ENCODE measurements at places on chromosomes 16 and 17. TPM values are rescaled to one million over a fixed set of nuclear protein-coding genes. Genes with fewer than 3 reads are reported as not detected.

Gene CDK12
- 88.5 TPM for total RNA-seq

- no peak for DNase-seq
Measured at GRCh38 chr17:18921485-18921884, 30.5 kb upstream of the SLC5A10 start.

DNA sequence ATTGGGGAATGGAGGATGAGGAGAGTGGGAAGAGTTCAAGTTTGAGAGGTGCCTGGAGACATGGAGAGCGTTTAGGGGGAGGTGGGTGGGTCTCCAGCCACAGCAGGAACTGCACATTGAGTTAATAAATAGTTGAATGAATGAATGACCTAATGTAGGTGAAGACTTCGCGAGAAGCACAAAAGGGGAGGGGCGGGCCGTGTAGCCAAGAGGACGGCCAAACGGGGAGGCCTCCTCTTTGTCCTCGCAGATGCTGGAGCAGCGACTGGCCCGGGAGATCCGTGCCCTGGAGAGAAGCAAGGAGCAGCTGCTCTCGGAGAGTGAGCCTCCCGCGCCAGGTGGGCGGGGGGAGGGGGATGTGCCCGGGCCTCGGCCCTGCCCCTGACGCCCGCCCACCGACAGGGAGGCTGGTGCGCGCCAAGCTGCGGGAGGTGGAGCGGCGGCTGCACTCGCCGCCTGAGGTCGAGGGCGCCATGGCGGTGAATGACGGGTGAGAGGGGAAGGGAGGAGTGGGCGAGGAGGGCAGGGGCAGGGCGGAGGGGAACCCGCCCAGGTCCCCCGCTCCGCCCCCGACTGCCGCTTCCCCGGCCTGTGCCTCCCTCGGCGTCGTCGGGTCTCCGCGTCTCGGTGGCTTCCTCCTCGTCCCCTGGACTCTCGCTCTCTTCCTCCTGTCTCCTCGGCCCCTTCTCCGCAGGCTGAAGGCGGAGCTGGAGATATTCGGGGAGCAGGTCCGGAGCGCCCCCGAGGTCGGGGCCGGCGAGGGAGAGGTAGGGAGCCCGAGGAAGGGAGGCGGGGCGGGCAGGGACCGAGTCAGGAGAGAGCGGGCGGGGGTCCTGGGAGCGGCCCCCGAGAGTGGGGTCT, 12.9 kb downstream of the SYCE1L start:
- peak; percentile 76 for DNase-seq

Gene NHLRC4
- total RNA-seq, result 0.33 TPM

DNA sequence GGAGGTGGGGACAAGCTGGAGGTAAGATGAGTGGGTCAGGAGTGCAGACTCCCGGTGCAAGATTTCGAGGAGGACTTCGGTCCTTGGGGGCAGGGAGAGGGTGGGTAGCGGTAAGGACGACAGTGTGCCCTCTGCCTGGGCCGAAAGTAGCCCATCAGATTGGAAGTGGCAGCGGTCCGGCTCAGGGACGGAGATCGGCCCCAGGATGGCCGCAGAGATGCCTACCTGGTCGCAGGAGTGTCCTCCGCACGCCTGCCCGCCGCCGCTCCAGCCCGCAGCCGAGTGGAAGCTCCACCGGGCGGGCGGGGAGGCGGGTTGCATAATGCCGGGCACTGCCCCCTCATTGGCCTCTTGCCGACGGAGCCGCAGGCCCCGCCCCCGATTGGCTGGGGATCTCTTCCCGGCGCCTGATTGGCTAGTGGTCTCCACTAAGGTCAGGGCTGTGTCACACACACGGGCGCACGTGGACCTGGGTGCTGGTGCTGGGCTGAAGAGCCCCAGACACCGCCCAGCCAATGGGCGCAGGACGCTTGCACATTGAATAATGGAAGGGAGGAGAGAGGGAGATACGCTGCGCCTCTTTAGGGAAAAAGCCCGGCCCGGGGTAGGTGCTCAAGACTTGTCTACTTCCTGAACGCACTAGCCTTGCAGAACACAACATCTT, at the start of gene PER1:
Gene PER1, minus strand, starts transcription at position 293 of the 664 bp plus-strand sequence. CDS start 1,698 bp downstream, outside the sequence.
- peak; percentile 94 for DNase-seq

Gene MSI2
- total RNA-seq, result 126 TPM

- DNase-seq, result no peak
Measured at GRCh38 chr17:40103688-40104087, 3.3 kb upstream of the NR1D1 start.

Gene KCNH4
- 2.5 TPM for total RNA-seq

DNA sequence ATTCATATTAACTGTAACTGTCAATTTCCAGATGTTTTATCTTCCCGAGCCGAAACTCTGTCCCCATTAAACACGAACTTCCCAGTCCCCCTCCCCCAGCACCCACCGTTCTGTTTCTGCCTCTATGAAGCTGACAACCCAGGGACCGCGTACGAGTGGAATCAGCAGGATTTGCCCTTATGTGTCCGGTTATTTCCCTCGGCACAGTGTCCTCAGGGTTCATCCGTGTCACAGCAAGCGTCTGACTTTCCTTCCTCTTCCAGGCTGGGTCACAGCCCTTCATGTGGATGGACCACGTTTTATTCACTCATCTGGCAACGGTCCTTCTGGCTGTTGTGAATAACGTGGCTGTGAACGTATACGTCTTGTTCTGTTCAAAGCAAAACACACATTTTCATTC, 31.3 kb downstream of the METRNL start:
- no peak for DNase-seq

DNA sequence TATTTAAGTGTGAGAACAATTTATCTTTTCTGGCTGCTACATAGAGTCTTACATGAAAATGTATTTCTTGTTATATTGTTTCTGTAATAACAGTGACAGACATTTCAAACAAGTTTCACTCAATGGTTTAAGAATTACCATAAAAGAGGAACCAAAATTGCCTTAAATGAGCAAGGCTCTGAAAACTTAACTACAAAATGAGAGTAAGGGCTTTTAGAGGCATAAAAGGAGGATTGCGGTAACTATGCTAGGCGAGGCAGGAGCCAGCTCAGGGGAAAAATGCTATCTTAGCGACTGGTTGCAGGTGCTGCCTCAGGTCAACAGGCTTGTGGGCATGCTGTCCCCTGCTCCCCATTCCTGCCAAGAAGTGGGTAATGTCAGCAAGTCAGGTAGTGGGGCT, 81.7 kb upstream of the MSI2 start:
- no peak for DNase-seq

GRCh38 chr17:64608571-64608981, 53.5 kb downstream of the SMURF2 start:
- no peak for DNase-seq

Gene C1QTNF8
- not detected for total RNA-seq

DNA sequence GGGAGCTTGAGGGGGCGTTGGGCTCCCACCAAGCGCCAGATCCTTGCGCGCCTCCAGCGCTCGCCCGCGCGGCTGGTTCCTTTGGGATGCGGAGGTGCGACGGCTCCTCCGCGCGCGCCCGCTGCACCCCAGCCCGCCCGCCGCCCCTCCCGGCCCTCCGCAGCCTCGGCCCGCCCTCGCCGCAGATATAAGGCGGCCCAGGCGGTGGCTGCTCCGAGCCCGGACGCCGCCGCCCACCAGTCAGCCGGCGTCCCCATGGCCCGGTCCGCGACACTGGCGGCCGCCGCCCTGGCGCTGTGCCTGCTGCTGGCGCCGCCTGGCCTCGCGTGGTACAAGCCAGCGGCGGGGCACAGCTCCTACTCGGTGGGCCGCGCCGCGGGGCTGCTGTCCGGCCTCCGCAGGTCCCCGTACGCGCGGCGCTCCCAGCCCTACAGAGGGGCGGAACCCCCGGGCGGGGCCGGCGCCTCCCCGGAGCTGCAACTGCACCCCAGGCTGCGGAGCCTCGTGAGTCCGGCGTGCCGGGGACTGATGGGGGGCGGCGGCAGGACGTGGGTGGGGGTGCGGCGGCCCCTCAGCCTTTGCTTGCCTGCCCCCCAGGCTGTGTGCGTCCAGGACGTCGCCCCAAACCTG, at the start of gene NPB:
Gene NPB, plus strand, starts transcription at position 216 of the 630 bp plus-strand sequence. Its CDS starts 40 bp downstream, at position 256.
- no peak for DNase-seq

GRCh38 chr16:52929478-52930400, 123.0 kb downstream of the CHD9NB start:
- DNase-seq, result no peak

Gene MAPT
- 0.14 TPM for total RNA-seq

DNA sequence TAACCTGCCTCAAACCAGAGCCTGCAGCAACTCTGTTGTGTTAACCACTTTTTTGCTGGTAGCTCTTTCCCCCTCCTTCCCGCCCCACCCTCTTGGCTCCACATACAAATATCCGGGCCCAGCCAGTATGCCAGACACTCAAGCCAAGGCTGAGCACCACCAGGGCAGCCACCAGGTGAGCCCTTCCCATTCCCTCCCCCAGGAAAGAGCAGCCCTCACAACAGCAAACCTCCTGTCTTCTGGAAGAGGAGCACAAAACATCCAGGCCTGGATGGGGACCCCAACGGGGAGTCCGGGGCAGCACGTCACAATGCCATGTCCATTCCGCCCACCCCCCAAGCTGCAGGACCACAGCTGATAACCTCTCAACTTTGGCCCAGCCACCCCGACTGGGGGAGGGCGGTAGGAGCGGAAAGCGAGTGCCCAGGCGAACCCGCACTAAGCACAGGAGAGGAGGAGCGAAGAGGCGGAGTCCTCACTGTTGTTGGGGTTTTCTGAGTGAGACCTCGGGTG, 757 bp downstream of the ORMDL3 start:
- peak; percentile 80 for DNase-seq

DNA sequence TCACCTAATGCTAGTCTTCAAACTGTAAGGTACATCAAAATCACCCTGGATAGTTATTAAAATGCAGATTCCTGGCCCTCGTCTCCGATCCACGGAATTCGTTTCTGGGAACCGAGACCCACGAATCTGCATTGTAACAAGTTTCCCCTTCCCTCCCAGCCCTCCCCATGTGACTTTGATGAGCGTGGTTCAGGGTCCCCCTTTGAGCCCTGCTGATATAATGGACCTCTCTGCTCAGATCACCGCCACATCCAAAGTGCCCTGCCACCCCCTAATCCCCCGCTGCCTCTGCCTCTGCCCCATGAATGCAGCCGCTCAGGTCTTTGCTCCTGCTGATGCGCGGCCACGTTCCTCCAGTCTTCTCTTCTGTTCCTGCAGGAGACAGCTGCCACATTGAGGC, 283.1 kb downstream of the SNX29 start:
- DNase-seq, result no peak

- no peak for DNase-seq
Measured at GRCh38 chr16:170788-171187, 1.9 kb upstream of the HBA2 start.

DNA sequence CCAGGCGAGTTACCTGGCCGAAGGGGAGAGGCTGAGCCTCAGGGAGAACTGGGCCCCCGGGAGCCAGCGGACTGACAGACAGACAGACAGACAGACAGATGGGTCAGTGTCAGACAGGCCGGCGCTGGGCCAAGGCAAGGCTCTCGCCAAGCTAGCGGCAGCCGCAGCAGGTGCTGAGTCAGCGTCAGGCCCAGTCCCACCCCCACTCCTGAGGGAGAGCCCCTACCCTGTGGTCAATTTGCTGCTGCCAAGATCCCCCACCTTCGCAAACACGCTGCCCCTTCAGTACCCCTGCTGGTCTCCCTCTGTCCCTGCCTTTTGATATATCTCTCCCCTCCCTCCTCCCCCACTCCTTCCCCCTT, 1.5 kb downstream of the FGF11 start:
- no peak for DNase-seq

DNA sequence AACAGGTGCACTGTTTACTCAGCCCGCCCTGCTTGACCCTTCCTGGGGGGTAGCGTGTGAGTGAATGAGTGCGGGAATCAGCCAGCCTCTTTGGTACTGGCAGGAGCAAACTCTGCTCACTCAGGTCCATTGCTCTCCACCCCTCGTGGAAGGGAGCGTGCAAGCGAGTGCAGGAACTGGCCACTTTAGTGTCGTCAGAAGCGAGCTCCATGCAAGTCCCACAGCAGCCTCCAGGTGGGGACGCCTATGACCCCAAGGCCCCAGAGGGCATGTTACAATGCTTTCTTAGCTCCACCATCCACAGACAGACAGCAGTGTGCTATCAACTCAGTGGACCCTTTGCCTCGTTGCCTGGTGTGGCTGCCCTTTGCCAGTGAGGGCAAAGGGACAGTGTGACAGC, 1025.1 kb upstream of the CDH8 start:
- DNase-seq, result no peak

Gene PIK3R6
- total RNA-seq, result 6.2 TPM

Gene SEZ6L2
- total RNA-seq, result not detected

Gene ACSM2A
- total RNA-seq, result not detected

Gene NEUROD2
- not detected for total RNA-seq

- no peak for DNase-seq
Measured at GRCh38 chr16:79805621-79806020, 205.1 kb upstream of the MAF start.

DNA sequence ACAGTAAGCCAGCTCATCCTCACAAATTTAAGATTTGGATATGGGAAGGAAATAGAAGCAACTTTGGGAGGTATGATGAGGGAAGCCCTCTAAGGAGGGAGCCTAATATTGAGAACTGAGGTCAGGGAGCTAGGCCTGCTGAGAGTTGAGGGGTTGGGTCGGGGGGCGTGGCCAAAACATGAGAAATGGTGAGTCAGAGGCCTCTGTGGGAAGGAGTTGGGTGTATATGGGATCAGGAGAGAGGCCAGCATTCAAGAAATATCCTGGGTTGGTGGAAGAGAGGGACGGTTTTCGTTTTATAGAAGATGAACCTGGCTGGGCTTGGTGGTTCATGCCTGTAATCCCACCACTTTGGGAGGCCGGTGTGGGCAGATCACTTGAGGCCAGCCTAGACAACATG, 48.4 kb downstream of the CLEC16A start:
- no peak for DNase-seq

DNA sequence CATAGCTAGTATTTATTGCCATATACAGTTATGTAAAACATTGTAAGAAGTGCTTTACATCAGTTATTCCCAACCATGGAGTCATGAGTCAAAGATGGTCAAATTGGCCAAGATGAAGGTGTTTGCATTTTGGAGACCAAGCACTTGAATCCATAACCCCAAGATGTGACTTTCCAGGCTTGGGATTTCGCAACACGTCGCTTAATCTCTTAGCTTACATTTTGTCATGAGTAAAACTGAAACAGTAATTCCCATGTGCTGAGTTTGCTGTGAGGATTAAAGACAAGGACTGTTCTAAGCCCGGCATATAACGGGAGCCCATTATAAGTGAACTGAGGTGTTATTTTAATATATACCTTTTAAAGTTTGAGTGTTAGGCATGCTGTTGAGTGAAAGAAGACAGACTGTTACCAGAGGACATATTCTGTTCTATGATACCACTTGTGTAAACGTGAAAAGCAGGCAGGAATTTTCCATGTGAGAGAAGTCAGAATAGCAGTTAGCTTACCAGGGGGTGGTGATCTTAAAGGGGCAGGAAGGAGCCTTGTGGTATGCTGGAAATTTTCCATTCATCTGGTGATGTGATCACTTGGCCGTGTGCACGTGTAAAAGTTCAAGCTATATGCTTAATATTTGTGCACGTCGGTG, 484.9 kb downstream of the WWOX start:
- no peak for DNase-seq

GRCh38 chr16:47970291-47970931, 185.4 kb downstream of the ABCC12 start:
- DNase-seq, result no peak
